ENCODE measurements at places on chromosomes 1 and 21. TPM values are rescaled to one million over a fixed set of nuclear protein-coding genes. Genes with fewer than 3 reads are reported as not detected.

- no peak overlapping the region for H3K4me3 ChIP-seq
- no peak overlapping the region for H3K27ac ChIP-seq
- no peaks in the 10 kb centered on the region for H3K4me1 ChIP-seq
- H3K36me3 ChIP-seq = no peaks in the 10 kb centered on the region
- H3K27me3 ChIP-seq = peaks cover 5% of the 10 kb centered on the region
Observed at GRCh38 chr21:33883118-33883517, 32.5 kb downstream of the ATP5PO start.

- H3K27ac ChIP-seq = no peak overlapping the region
- H3K27me3 ChIP-seq = no peaks in the 10 kb centered on the region
- H3K36me3 ChIP-seq = peaks cover 48% of the 10 kb centered on the region
- no peak overlapping the region for H3K4me3 ChIP-seq
Observed at GRCh38 chr1:244435562-244436205, 16.0 kb downstream of the ADSS2 start.

DNA sequence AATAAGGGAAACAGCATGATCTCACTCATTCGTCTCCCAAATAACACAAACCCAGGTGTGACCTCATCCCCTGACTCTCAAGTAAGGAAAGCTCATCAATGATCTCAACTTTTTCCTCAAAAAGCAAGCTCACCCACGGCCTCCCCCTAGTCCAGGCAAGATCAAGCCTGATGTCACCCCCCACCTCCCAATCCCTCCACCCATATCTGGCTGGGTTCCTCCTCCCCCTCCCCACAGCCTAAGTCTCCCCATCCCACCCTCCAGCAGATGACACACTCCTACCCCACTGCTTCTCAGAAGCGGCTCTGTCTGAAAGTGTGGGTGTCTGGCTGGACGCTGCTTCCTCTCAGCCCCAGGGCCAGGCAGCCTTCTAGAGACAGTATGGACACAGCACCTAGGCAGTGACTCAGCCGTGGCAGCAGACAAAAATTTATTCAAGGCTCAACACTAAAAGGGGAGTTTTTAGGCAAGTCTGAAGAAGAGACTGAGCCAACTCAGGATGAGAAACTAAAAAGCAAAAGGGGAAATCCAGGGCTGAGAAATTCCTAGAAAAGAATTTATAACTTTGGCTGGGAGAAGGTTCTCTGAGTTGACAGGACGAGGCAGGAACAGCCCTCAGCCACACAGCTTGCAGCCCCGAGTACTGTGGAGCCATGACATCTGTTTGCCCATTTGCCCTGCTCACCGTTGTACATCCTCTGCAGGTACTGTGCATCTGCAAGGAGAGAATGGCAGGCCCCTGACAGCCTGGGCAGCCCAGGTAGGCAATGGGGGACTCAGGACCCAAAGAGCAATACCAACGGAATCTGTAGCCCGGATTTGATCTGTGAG is 81.6 kb upstream of the LRRC8D start:
- H3K4me3 ChIP-seq = no peak overlapping the region
- H3K27me3 ChIP-seq = no peaks in the 10 kb centered on the region
- H3K4me1 ChIP-seq = peaks cover 11% of the 10 kb centered on the region
- peak overlapping the region; percentile 16 for H3K27ac ChIP-seq

DNA sequence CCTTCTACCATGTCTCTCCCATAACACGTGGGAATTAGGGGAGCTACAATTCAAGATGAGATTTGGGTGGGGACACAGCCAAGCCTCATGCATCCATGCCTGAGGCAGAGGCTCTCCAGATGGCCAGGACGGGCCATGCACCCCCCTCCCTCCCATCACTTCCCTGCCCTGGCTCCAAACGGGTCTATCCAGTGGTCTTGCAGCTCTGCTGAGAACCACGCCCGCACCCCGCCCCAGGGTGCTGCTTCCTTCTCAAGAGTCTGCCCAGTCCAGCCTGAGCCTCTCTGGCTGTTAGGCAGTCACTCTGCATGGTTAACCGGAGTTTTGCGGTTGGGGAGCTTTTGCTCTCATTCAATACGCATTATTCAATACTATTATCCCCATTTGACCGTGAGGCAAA is 131.5 kb upstream of the TMEM51 start:
- H3K36me3 ChIP-seq = no peaks in the 10 kb centered on the region
- H3K27me3 ChIP-seq = peaks cover 2% of the 10 kb centered on the region
- H3K27ac ChIP-seq = no peak overlapping the region
- H3K4me1 ChIP-seq = no peaks in the 10 kb centered on the region
- H3K4me3 ChIP-seq = no peak overlapping the region
- DNase-seq = no peak

- no peak overlapping the region for H3K4me3 ChIP-seq
- H3K27ac ChIP-seq = no peak overlapping the region
- H3K4me1 ChIP-seq = no peaks in the 10 kb centered on the region
- DNase-seq = no peak
- no peaks in the 10 kb centered on the region for H3K27me3 ChIP-seq
Observed at GRCh38 chr1:110948038-110948810, 15.5 kb downstream of the LRIF1 start.

GRCh38 chr1:115164940-115165705 is 75.8 kb upstream of the TSPAN2 start:
- H3K27me3 ChIP-seq = peaks cover 4% of the 10 kb centered on the region
- no peaks in the 10 kb centered on the region for H3K36me3 ChIP-seq
- H3K4me3 ChIP-seq = no peak overlapping the region
- H3K4me1 ChIP-seq = no peaks in the 10 kb centered on the region
- H3K27ac ChIP-seq = no peak overlapping the region
- DNase-seq = no peak

DNA sequence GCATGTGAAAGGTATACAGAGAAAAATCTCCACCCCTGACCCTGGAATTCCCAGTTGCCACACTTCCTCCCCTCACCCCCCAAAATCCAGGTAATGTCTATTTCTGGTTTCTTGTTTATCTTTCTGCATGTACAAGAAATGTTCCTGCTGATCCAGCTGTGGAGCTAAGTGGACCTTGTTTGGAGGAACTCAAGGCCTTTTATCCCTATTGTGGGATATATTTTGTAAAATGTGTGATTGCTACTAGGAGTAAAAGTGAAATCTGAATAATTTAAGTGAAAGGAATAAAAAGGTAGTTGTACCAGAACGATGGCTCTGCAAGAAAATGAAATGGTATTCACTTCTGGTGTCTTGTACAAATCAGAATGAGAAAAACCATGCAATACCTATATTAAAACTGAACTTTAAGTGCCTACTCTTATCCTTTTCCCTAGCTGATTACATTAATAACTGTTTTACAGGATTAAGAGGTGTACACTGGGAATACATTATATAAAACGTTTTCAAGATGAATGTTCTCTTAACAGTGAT is 3.0 kb downstream of the SPEN start:
- no peak for DNase-seq
- peak overlapping the region; percentile 70 for H3K4me3 ChIP-seq
- H3K36me3 ChIP-seq = peaks cover 16% of the 10 kb centered on the region
- peak overlapping the region; percentile 68 for H3K27ac ChIP-seq
- H3K27me3 ChIP-seq = no peaks in the 10 kb centered on the region

DNA sequence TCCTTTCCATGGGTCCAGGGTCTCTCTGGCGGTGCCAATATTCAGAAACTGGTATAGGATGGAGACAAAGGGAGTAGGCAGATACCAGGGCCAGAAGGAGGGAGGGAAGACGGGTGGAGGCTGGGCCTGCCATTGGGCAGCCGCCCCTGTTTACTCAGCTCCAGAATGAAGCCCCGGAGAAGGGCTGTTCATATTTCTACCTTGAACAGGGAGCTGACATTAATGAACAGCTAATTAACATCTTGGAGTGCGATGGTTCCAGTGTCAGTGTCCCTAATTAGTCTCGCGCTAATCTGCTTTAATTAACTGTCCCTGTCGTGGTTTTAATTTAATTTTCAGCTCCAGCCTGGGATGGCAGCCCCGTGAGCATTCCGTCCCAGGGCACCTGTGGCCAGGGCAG is 113.8 kb downstream of the EPHB2 start:
- no peak for DNase-seq
- H3K27ac ChIP-seq = no peak overlapping the region
- H3K4me1 ChIP-seq = no peaks in the 10 kb centered on the region
- no peak overlapping the region for H3K4me3 ChIP-seq
- H3K27me3 ChIP-seq = peaks cover 5% of the 10 kb centered on the region
- no peaks in the 10 kb centered on the region for H3K36me3 ChIP-seq

DNA sequence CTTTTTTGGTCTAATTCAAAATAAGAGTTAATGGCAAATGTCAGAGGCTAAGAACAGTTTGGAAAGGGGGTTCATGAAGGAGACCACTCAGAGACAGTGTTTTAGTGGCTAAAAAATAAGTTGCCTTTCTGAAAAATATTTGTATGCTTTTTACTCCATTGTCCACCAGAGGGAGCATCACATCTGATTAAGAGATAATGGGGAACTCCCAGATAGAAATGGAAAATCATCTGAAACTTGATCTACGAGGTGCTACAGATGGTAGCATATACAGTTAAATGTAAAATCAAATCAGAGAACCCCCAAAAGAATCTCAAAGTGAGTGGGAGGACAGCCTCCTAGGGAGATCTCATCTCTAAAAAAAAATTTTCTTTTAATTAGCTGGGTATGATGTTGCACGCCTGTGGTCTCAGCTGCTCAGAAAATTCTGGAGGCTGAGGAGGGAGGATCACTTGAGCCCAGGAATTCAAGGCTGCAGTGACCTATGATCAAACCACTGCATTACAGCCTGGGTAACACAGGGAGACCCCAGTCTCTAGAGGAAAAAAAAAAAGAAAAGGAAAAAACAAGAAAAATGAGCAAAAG is 9.7 kb downstream of the SMYD3 start:
- H3K4me3 ChIP-seq = no peak overlapping the region
- peaks cover 4% of the 10 kb centered on the region for H3K4me1 ChIP-seq
- H3K27me3 ChIP-seq = no peaks in the 10 kb centered on the region
- no peak for DNase-seq

- H3K36me3 ChIP-seq = no peaks in the 10 kb centered on the region
- H3K4me3 ChIP-seq = no peak overlapping the region
- DNase-seq = no peak
- no peak overlapping the region for H3K27ac ChIP-seq
- peaks cover 10% of the 10 kb centered on the region for H3K4me1 ChIP-seq
- no peaks in the 10 kb centered on the region for H3K27me3 ChIP-seq
Observed at GRCh38 chr1:207745839-207746767, 5.8 kb upstream of the CD46 start.

- no peak overlapping the region for H3K4me3 ChIP-seq
- peaks cover 5% of the 10 kb centered on the region for H3K27me3 ChIP-seq
- DNase-seq = no peak
- no peaks in the 10 kb centered on the region for H3K4me1 ChIP-seq
- H3K27ac ChIP-seq = no peak overlapping the region
Observed at GRCh38 chr1:31460027-31460426, 47.0 kb downstream of the SERINC2 start.

- H3K4me1 ChIP-seq = no peaks in the 10 kb centered on the region
- no peak overlapping the region for H3K27ac ChIP-seq
- no peaks in the 10 kb centered on the region for H3K36me3 ChIP-seq
- H3K4me3 ChIP-seq = no peak overlapping the region
Observed at GRCh38 chr1:233679591-233680373, 65.9 kb downstream of the KCNK1 start.

- H3K4me3 ChIP-seq = no peak overlapping the region
- H3K4me1 ChIP-seq = no peaks in the 10 kb centered on the region
- H3K27me3 ChIP-seq = no peaks in the 10 kb centered on the region
- no peaks in the 10 kb centered on the region for H3K36me3 ChIP-seq
- no peak overlapping the region for H3K27ac ChIP-seq
Observed at GRCh38 chr1:57532299-57532698, 108.4 kb upstream of the DAB1 start.

Gene GNAI3
- 7.5 TPM for total RNA-seq

Gene PLEKHN1
- total RNA-seq = 1.4 TPM

Gene SH3BGR
- total RNA-seq = 0.33 TPM

Gene TNFRSF1B
- total RNA-seq = 98.6 TPM

Gene PRAMEF12
- total RNA-seq = not detected

Gene OR6K3
- total RNA-seq = not detected
